ENCODE measurements at places on chromosomes 4 and X.

DNA sequence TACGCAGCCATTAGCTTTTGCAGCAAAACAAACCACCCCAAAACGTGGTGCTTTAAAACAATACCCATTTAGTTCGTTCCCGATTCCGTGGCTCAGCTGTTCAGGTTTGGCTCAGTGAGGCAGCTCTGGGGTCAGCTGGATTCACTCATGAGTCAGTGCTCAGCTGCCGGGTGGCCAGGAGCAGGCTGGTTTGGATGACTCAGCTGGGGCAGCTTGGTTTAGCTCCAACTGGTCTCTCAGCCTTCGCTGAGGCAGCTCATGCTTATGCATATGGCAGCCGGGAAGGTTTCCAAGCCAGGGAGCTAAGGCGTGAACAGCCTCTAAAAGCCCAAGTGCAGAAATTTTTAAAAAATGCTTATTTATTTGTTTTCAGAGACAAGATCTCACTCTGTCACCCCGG lies 13.3 kb upstream of the CD99 start:
- no peak for DNase-seq

- no peak for DNase-seq
These were observed 140.5 kb downstream of the LRBA start for GRCh38 chr4:150874338-150875226.

DNA sequence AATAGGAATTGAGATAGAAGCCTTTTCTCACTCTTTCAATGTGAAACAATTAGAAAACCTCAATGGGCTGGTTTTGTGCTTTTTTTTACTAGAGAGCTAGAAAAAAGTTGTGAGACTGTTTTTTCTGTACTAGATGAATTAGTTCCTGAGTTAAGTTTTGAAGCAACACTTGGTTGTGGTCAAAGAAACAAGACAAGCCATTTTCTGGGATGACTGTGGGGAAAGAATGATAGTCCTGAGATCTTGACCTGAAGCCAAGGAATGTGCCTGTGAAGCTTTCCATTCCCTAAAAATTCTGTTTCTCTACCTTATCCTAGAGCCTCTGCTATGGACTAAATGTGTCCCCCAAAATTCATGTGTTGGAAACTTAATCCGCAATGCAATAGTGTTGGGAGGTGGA lies 157.8 kb upstream of the TLL1 start:
- no peak for DNase-seq

DNA sequence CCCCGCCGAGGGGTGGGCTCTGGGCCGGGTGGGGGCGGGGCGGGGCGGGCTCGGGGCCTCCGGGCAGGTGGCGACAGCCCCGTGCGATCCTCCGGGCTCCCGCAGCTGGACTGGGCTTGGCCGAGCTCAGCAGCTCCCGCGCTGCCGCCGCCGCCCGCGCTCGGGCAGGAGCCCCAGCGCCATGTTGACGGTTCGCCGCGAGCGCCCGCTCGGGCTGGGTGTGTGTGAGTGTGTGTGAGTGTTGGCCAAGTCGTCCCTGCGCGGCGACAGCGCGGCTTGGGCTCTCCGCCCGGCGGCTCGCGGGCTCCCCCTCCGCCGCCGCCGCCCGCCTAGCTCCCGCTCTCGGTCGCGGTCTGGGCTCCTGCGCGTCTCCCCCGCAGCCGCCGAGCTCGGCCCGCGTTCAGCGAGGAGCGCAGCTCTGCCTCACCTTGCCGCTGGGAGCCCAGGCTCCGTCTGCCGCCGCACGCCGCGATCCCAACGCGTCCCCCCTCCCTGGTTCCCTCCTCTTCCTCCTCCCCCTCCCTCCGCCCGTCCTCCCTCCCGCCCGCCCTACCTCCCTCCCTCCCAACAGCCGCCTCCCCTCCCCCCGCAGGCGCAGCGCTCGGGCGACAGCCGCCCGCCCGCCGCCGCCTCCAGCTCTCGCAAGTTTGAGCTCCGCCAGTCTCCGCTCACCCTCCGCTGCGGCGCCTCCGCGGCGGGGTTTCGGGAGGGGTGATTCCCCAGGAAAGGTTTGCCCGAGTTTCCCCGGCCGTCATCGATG lies at the start of gene BCOR:
BCOR (minus strand) TSS at position 455 of the 760 bp plus-strand sequence. CDS start 20,029 bp downstream, outside the sequence.
- peak; percentile 84 for DNase-seq

- DNase-seq: no peak
These were observed 20.3 kb upstream of the FAM9C start for GRCh38 chrX:13064599-13065143.

- no peak for DNase-seq
These were observed 7.3 kb upstream of the DHRSX start for GRCh38 chrX:2507904-2508627.

GRCh38 chr4:41660352-41660751 lies 88.2 kb downstream of the PHOX2B start:
- no peak for DNase-seq

- DNase-seq: no peak
These were observed 72.9 kb upstream of the MTM1 start for GRCh38 chrX:150495496-150495895.

- no peak for DNase-seq
These were observed 87.8 kb downstream of the FIP1L1 start for GRCh38 chr4:53465281-53465680.

- DNase-seq: no peak
These were observed 389.4 kb downstream of the GALNTL6 start for GRCh38 chr4:172202480-172203076.

DNA sequence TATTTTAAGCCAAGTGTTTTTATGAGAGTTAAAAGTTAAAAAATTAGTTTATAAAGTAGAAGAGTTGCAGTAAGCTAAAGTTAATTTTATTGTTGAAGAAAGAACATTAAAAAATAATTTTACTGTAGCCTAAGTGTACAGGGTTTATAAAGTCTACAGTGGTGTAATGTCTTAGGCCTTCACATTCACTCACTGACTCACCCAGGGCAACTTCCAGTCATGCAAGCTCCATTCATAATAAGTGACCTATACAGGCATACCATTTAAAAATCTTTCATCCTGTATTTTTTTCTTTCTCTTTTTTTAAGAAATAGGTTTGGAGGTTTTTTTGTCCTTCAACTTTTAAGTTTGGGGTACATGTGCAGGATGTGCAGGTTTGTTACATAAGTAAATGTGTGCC lies 87.9 kb upstream of the NR3C2 start:
- no peak for DNase-seq

GRCh38 chr4:15778289-15779241 lies at the start of gene CD38:
TSS of gene CD38 (plus strand) at chr4:15778328. CDS start at chr4:15778415, 87 bp downstream.
- peak; percentile 82 for DNase-seq

GRCh38 chr4:145808848-145809512 lies 129.0 kb downstream of the C4orf51 start:
- no peak for DNase-seq

- DNase-seq: no peak
These were observed 61.4 kb upstream of the TMEM150C start for GRCh38 chr4:82623121-82623683.

- no peak for DNase-seq
These were observed 2.7 kb upstream of the WDR45 start for GRCh38 chrX:49082271-49082871.

- DNase-seq: no peak
These were observed 108.8 kb upstream of the IGSF1 start for GRCh38 chrX:131397891-131398290.

- DNase-seq: no peak
These were observed 118.2 kb downstream of the FBXW7 start for GRCh38 chr4:152417673-152418072.

DNA sequence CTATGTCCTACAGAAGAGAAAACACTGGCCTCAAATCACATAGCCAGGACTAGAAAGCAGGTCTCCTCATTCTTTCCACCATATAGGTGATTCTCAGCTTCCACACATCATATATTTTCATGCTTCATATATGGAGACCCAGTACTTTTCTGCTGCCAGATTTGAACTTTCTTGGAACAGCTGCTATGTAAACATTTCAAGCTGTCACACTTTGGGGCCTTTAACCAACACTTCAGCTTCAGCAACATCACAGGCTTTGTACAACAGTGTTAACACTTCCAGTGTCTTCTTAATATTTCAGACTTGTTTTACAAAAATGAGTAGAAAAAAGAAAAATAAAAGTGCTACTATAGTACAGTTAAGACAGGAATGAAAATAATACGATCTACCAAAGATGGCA lies 12.6 kb downstream of the SH3RF1 start:
- DNase-seq: no peak

- no peak for DNase-seq
These were observed 41.5 kb downstream of the SOWAHB start for GRCh38 chr4:76856243-76857073.

- DNase-seq: no peak
These were observed at the start of gene FGF2 for GRCh38 chr4:122826553-122827257. TSS of gene FGF2 (plus strand) at chr4:122826831. CDS start at chr4:122827175, 344 bp downstream.

- peak; percentile 78 for DNase-seq
These were observed 58.5 kb upstream of the PRDM8 start for GRCh38 chr4:80138551-80139538.

DNA sequence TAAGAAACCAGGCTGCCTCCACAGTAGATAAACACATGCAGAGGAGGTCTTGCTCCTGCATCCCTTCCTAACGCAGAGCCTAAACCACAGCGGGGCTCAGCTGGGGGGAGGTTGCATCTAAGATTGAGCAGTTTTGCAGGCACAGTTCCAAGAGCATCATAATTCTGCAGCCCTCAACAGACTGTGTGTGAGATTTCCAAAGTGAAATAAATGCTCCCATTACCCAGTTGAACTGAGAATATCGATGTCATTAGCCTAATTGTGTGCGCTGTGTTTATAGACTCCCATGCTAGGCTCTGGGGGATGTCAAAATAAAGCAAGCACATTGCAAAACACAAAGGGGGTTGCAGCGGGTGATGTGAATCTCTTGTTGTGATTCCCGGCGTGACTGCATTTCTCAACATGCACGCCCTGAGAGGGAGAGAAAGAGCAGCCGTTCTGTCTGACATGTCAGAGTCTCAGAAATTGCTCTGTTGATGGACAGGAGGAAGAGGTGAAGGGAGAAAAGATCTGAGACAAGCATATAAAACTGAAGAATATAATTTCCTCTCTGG lies 150.0 kb upstream of the PSAPL1 start:
- DNase-seq: no peak

All from activated CD8-positive, alpha-beta T cell treated with anti-CD3 and anti-CD28 coated beads, Interleukin-2, amount 10 ng/mL, durations not matched to agents 7 days and 5 days (primary cell).